ENCODE measurements at places on chromosomes 1 and 21.

DNA sequence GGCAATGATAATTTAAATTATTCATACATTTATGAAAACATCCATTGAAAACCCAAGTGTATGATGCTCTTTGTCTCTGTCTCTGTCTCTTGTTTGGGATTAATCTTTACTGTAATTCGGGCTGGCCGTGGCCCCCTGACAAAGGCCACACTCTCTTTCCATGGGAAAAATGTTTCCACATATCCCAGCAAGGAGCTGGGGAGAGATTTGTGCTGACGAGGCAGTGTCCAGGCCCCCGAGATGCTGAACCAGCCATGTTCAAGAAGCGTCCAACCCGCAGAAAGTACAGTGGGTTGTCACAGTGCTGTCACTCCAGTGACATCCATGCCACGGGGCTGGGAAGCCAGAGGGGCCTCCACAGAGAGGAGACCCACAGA lies 147.0 kb downstream of the PRDM16 start:
- DNase-seq: no peak

DNA sequence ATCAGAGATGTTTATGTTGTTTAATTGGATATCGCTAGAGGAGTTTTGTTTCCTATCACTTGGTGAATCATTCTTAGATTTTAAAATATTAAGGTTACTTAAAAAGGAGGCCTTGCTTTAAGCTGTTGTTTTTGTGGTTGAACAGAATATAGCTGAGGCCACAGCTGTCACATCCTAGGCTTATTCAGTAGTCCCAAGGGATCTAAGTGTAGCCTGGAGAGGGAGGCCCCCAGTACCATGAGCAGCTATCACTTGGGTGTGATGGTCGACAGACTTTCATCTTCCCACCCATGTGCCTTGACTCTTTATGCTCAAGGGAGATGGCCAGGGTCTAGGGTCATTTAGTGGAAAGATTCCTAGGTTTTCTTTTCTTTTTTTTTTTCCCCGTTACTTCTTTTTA lies 278.7 kb downstream of the HHAT start:
- DNase-seq: no peak

DNA sequence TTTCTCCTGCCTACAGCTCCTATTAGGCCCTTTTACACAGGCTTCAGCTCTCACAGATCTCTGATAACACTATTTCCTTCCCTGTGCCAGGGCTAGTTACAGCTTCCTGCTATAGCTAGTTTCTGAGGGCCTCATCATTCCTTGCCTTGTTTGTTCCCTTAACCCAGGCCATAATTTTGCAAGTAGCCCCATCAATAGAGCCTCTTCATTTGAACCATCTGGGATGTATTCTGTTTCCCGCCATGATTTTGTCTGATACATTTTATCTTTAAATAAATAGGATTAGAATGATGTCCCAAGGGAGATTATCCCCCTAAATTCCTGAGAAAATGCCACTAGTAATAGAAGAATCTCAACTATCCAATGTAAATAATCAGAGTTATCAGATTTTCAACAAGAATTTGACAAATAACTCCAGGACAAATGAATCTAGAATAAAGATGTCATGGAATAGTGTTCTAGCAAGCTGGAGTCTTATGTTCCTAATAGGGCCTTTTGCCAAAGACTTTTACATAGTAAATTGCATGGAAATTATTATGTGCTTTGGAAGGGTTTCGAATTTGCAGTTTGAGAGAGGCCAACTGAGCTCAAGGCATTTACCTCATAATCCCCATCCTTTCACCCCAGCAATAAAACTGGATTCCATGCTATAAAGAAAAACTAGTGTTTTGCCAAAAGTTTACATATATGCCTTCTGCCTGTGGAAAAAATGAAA lies 16.1 kb downstream of the IFT25 start:
- no peak for DNase-seq

GRCh38 chr1:71786218-71786617 lies 496.1 kb downstream of the NEGR1 start:
- no peak for DNase-seq

DNA sequence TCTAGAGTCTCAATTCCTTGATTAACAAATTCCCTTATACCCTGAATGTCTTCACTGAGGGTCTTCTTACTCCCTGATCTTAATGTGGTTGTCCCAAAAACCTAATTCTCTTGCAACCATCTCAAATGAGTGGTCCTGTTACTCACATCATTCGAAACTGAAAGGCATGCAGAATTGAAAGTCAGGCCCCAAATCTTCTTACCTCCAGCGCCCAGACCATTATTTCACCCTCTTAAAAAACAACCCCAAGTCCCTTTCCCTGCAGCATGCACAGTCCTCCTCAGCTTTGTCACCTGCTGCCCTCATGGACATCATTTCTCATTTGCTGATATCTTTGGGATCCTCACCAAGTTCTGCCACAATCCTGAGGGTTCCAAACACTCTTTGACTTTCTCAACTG lies 230.1 kb downstream of the SEC16B start:
- DNase-seq: no peak

DNA sequence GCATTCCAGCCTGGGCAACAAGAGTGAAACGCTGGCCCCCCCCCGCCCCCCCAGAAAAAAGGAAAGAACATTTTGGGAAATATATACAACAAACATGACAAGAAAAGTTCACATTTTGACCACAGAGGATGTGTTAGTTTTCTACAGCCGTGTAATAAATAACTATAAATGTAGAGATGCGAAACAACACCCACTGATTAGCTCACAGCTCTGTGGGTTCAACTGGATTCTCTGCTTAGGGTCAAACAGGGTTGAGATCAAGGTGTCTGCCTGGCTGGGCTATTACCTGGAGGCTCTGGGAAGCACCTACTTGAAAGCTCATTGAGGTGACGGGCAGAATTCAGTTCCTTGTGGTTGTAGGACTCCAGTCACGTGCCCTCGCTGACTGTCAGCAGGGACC lies 11.1 kb upstream of the VPS26C start:
- DNase-seq: no peak

DNA sequence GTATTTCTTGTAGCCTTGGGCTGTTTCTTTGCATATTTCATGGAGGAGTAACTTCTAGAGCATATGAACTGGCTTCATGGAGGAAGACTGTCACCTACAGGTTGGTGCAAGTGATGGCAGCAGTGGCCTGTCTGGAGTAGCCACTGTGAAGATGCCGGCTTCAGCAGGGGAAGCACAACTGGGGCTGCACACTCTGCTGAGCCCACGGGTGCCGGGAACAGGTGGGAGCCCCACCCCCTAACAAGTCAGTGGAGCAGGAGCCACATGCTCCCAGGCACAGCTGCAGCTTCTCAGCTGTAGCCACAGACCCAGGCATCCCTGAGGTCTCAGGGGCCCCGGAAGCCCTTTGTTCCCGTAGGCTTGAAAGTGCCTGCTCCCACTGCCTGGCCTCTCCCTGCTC lies 43.2 kb upstream of the C1orf185 start:
- DNase-seq: no peak

DNA sequence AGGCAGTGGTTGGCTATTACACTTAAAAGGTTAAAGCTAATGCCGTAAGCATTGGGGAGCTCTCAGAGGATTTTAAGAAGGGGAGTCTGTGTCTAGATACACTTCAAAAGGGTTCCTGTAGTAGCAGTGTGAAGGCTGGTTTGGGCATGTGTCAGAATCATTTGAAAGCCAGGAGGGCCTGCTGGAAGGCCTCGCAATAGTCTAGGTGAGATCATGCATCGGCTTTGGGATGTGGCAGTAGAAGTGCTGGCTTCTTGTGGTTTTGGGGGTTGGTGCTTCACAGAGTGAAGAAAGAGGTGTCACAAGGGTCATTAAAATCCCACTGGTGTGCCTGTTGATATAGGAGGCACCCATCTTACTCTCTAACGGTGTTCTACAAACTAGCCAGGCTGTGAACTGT lies 85.7 kb downstream of the ST6GALNAC3 start:
- no peak for DNase-seq

DNA sequence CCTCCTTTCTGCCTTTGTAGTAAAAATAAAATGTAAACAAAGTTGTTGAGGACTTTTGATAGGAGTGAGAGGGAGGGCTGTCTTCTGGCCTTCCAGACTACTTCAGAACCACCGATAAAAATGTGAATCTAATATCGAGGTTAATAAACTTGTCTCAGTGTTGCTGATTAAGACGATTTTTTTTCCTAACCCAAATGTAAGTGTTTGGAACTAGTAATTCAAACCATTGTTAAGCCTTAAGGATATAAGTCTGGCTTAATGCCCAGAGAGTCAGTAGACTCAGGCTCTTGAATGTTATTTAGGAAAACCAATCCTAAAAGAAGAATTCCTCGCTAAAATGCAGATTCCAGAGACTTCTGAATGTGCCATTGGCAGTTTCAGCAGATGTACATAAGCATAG lies 356.9 kb downstream of the SIPA1L2 start:
- no peak for DNase-seq

DNA sequence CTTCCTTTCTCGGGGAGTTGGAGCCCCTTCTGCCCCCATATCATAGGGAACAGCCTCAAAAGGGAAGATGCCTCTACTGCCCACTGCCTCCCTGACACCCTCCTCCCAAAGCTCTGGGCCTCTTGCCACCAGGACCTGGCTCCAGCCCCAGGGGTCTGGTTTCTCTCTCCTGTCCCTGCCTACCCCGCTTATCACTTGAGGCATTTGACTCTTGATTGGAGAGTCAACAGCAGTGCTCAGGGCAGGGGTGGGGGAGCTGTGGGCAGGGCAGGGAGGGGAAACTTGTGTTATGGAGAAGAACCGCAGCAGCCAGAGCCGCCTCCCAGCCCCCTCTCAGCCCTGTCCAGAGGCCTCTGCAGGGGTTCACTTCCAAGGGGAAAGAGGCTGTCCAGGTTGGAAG lies 573 bp downstream of the TRIM63 start:
- no peak for DNase-seq

- no peak for DNase-seq
Observed at GRCh38 chr1:52032124-52032784, 1.4 kb downstream of the KTI12 start.

DNA sequence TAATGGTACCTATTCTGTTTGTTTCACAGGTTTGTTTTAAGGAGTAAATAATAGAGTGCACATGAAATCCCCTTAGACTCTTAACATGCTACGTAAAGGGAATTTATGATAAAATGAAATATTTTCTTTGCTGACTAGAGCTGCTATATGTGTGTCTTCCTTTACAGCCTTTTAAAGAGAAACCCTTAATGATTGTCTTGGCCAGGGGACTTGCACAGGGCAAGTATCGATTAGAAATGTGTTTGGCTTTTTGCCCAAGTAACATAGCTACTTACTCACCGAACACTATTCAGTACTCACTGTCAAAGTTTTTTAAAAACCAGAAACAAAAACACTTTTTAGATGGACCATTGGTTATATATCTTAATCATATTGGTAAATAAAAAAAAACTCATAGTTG lies 71.3 kb upstream of the KIAA1614 start:
- no peak for DNase-seq

DNA sequence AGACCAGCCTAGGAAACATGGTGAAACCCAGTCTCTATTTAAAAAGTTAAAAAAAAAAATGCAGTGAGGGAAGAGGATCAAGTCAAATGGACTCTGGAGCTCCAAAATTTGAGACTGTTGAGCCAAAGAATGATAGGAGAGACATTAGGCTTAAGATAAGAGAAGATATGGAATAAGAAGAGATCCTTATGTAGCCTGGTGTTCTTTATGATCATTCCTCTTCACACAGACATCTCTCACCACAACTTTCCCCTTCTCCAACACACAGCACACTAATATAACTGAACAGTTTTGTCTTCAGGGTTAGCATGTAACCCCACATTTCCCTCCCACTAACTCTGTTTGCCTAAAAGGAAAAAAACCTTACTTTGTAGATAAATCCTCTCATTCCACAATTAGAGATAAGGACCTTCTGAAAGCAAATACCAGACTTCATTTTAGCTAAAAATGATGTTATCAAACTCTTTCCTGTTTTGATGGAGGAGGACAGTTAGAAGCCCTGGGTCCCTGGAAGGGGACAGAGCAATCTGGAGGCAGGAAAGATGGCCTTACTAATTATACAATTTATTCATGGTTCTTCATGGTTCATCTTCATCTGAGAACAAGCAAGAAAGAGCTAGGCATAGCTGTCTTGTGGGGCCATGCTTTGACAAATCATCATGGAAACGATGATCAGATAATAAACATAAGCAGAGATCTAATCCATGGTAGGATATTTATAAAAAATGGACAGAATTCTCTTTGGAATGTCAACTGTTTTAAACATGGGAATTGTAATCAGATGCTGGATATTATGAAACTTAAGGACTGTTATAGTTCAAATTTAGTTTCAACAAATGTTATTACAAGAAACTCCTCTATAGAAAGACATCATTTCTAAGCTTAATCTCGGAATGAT lies 96.7 kb upstream of the S1PR1 start:
- no peak for DNase-seq

DNA sequence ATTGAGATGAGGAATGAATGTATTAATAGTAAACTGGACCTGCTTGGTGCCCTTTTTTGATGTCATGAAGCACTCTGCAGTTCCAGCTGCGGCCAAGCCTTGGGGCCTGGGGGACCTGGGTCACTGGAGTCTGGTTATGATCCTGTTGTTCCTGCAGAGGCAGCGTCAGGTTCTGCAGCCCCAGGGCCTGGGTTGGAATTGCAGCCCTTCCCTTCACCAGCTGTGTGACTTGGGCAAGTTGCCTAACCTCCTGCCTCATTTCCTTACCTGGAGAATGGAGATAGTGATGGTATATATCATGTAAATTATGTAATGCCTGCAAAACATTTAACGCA lies 9.1 kb upstream of the ATP5PO start:
- DNase-seq: no peak

- no peak for DNase-seq
Observed at GRCh38 chr1:15436881-15437442, 1.3 kb upstream of the CTRC start.

DNA sequence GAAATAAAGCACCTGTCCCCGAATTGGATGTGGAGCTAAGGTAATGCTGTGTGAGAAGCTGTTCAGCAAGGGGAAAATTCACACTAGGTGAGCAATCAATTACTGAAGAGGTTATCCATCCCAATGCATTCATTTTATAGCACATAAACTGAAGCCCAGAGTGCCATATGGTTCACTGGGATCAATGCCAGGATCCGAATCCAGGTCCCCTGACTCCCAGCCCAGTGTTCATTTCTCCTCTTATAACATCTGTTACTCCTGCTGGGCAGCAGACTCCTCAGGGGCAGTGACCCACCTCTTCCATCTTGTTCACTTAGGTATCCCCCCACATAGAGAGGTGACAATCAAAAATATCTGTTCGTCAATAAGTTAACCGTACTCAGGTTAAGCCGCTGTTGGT lies 13.2 kb upstream of the SEC16B start:
- DNase-seq: no peak

DNA sequence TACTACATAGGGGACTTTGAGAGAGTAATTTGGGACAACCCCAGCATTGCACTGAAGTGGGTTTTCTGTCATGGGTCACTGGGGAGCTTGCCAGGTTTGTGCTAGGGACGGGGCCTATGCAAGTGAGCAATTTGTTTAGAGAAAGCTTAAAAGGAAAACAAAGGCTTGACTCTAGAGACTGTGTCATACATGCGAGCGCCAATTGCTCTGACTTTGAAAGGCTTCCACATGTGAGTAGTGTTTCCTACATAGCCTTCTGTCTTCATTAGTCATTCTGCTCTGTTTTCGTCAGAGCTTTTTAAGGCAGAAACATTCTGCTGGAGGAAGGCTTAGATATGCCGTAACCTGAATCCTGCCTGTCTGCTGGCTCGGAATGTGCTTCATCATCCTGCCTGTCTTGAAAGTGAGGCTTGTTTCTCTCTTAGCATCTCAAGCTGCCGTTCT lies 28.4 kb downstream of the TRIM45 start:
- DNase-seq: no peak

Measured in CD4-positive, alpha-beta T cell (primary cell).